ENCODE measurements at places on chromosomes 4 and X. TPM values are rescaled to one million over a fixed set of nuclear protein-coding genes. Genes with fewer than 3 reads are reported as not detected.

DNA sequence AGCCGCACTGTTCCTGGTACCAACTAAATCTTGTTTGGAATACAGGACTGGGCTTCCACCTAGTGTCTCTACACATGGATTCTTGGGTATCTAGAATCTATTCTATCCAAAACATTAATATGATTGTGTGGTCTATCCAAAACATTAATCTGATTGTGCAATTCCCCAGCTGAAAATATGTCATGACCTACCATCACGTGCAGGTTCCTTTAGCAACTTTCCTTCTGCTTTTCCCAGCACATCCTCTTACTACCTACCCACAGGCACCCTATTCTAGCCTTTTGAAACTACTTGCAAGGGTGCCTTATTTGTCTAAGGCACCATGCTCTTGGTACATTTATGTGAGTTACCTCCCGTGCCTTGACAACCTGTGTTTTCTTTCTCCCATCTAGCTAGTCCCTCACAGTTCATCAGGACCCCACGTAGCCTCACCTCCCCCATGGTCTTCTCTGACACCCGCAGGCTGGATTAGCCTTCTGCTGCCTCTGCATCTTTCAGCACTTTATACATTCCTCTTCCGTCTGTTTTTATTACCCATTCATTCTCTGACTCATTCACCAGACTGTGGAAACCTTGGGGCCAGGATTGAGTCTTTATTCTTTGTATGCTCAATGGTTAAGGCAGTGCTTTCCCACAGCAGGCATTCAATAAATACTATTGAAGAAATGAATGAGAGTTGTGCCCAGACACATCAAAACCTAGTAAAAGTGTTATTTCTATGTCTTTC is 88.8 kb upstream of the FAM9B start:
- no peak for DNase-seq

- DNase-seq: no peak
Observed at GRCh38 chrX:119654112-119654531, 38.8 kb downstream of the SEPTIN6 start.

GRCh38 chr4:90306810-90307209 is 179.6 kb downstream of the CCSER1 start:
- no peak for DNase-seq

DNA sequence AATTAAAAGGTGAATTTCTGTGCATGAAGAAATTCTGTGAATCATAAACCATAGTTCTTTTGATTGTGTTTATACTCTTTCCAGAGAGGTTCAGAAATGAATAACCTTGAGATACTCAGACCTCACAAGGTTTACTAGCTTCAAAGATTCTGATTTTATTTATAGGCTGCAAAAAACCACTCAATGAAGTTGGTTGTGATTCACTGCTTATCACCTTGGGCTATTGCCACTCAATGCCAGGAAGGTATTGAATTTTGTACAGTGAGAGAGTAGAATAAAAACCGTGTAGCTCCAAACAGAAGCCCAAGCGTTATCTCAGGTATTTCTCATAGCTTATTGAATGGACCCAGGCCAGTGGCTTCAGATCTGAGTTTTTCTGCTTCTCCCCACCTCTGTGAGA is 118.7 kb downstream of the FHIP1A start:
- DNase-seq: no peak

GRCh38 chr4:80060804-80061203 is 12.2 kb downstream of the ANTXR2 start:
- no peak for DNase-seq

DNA sequence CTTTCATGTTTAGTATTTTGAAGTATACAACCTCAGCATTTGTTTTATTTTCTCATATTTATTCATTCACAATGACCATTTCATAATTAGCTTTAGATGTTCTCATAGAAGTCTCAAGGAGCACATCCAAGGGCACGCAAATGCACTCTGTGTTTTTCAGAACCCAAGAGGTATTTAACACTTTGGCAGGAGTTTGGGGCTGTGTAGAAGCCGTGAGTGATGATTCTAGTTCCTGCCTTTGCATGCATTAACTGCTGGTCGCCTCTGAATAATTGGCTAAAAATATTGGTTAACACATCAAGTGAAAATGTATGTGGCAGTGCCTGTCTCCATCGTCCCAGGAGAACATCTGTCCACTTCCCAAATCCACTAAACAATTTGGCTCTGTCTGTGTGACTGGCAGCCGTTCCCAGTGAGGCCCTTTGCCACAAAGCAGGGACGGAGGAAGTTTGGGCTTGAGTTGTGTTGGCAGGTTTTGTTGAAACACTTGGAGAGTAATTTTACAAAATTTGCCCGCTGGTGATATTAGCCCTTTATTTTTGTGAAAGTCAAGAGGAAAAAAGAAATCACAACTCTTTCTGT is 730.7 kb upstream of the SLIT2 start:
- peak; percentile 8 for DNase-seq

DNA sequence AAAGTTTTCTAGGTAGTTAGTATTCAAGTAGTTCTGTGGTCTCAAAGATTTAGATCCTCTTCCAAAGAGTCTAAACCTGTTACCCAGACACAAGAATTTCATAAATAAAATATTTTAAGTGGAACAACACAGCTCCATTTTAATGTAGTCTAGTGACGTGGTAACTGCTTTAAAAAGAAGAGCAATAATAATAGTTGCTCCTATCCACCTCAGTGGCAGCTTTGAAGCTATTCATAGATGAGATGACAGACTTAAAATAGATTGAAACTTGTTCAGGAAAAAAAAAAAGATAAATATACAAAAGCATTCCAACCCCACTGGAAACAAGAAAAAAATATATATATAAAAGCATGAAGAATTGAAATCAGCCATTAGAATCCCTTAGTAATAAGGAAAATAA is 14.6 kb downstream of the SCOC start:
- DNase-seq: no peak

- DNase-seq: no peak
Observed at GRCh38 chrX:22999696-23000223, at the start of gene DDX53. Gene DDX53 (plus strand): TSS chrX:22999960. CDS start chrX:23000058, 98 bp downstream.

DNA sequence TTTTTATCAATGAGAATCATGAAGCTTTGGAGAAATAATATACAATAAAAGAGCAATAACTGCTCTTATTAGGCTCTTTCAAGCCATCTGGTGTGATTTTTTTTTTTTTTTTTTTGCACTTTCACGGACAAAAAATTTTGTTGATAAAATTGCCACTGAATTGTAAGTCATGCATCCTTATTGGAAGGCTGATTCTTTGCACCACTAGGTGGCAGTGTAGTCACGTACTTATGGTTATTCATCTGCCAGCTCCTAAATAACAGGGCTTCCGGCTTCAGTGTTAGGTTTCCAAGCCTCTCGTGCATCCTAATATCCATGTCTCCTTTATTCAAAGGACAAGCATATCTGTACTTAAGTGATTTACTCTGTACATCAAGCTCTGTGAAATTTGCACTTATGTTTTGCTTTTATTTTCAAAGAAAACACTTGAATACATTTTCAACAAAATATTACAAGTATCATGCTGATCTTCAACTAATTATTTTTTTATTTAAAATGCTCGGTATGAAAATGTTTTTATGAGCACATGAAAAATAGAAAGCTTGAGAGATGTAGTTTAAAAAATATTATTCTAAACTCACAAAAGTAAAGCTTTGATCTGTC is 1578.3 kb upstream of the TENM3 start:
- peak; percentile 28 for DNase-seq

DNA sequence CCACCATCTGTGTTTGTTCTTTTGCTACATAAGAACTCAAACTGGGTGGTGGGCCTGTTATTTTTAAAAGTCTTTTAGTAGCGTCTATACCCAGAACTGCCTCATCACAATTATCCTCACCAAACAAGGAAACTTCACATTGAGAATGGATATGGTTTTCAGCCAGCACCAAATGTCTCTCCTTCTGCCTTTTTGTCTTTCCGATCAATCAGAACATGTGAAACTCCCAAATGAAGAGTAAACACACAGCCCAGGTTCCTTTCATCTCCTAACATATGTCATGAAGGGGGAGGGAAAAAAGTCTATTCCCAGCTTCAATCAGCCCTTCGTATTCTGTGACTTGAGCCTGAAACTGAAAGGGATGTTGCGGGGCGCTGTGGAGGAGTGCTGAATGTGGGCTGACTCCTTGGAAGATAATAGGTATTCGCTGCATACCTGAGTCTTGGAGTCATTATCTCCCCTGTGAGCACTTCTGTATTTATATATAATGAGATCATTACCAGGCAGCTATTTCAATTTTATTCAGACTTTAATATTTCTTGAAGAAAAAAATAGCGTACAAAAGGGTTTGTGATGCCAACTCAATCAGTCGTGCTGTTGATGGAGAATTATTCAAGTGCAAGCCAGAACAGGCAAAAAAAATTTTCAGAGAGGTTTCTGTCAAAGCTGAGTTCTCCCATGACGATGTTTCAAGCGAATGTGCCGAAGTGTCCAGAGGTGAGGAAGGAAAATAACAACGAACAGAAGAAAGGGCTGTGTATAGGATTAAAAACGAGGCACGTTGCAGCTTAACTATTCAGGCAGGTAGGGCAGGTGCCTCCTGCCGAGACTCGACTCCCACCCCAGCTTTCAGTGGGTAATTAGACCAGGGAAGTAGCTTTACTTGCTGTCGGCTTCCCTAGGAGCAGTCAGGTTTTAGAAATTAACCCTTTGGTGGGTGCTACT is 163.9 kb upstream of the NOCT start:
- no peak for DNase-seq

STS gene
- total RNA-seq: 0.72 TPM

USP17L10 gene
- total RNA-seq: not detected

GYPE gene
- 0.20 TPM for total RNA-seq

ALB gene
- not detected for total RNA-seq

AMBN gene
- not detected for total RNA-seq

CITED1 gene
- 1.0 TPM for total RNA-seq

SLC35A2 gene
- total RNA-seq: 25.9 TPM

P2RY4 gene
- not detected for total RNA-seq

Data from MG63 (cell line).